ENCODE measurements at places on chromosomes 1 and 21.

- no peak for DNase-seq
These were observed 590.9 kb upstream of the PLXNA2 start for GRCh38 chr1:208835097-208835463.

- no peak for DNase-seq
These were observed 153.0 kb upstream of the WNT4 start for GRCh38 chr1:22295856-22296255.

- DNase-seq, result no peak
These were observed 103.2 kb upstream of the COA6 start for GRCh38 chr1:234270093-234270492.

DNA sequence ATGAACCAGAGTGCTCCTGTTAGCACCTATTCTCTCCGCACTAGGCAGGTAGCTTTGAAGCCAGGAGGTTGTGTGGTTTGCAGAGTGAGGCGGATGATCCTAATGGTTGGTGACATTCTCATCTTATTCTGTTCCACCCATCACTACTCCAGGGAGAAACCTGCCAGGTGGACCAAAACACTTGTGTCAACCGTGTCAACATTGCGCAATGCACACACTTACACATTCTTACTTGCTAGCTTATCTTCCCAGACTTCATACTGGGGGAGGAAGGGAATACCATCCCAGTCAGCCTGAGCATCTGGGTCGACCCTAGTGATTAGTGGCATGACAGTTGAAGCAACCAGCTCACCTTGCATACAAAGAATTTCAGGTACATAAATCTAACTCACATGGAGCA is 236.9 kb downstream of the RPS6KC1 start:
- DNase-seq, result no peak

GRCh38 chr1:105793536-105794146 is 1262.8 kb upstream of the PRMT6 start:
- DNase-seq, result no peak

- no peak for DNase-seq
These were observed 22.9 kb downstream of the RRP1 start for GRCh38 chr21:43812139-43812821.

DNA sequence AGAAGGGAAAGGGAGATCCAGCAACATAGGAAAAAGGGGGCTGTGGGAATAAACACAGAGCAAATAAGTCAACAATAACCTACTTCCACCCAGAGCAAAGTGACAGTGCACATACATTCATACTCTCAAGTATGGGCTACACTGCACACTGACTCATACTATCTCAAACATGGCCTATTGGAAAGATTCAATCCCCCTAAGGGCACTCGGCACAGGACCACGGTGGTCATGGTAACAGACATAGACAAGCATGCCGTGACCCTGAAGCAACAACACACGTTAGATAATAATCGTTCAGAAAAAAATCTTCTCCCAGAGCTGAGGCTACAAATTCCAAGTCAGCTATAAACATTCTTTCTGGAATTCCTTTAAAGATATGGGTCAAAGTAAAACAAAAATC is 16.8 kb upstream of the JAK1 start:
- DNase-seq, result no peak

- no peak for DNase-seq
These were observed 19.2 kb upstream of the GUCA2B start for GRCh38 chr1:42133809-42134526.

- DNase-seq, result no peak
These were observed 20.6 kb upstream of the KIF26B start for GRCh38 chr1:245133995-245134715.

GRCh38 chr1:183339556-183340167 is 78.5 kb downstream of the NMNAT2 start:
- no peak for DNase-seq

DNA sequence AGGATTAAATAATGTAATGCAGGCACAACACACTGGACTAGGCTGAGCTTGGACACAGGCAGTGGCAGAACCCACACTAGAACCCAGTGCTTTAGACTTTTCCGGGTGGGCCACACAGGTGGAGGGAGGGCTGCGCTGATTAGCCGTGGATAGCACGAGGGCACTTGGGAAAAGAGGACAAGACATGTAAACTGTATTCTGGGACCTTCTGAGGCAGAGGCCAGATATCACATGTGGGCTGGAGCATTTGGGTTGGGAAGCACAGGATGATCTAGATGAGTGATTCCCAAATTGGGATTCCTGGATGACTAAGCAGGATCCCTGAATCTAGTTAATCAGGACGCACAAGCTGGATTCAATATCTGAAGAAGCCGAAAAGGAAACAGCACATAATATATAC is 20.3 kb upstream of the A3GALT2 start:
- no peak for DNase-seq

GRCh38 chr1:241172486-241172885 is 184.5 kb downstream of the RGS7 start:
- DNase-seq, result no peak

DNA sequence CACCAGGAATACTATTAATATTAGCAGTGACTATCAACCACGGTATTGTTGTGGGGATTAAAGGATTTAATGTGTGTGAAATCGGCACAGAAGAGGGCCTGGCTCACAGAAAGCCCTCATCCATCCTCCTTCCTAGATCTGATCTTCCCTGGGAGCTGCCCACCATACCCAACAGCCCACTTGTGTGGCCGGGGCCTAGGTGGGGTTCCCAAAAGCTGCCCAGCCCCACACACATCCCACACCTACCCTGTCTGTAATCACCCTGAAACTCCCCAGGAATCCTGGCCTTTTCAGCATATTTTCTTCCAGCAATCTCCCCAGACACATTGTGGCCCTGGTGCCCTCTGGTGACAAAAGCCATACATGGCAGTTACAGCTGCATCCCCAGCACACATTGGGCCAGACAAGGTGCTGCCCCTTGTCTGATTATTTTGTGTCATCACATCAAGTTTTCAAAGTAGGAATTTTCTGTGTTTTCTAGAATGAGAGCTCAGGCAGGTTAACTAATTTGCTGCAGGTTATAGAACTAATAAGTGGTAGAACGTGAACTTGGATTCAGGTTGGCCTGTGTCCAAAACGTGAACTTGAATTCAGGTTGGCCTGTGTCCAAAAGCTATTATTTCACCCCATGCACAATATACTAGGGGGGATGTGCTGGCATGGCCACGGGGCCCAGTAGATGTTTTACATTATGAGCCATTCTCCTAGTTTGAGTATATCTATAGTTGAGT is 5.3 kb upstream of the SLC6A9 start:
- no peak for DNase-seq

DNA sequence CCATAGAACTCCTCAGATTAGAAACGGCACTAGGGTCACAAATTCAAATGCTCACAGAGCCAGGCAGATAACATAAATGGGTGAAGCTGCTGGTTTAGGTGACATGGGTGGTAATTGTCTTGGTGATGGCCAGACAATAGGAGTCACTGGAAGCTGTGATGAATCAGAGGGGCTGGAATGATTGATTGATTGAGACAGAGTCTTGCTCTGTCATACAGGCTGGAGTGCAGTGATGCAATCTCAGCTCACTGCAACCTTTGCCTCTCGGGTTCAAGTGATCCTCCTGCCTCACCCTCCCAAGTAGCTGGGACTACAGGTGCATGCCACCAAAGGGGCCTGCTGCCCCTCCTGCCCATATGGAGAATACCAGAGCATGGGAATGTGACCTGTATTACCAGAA is 63.0 kb downstream of the HIVEP3 start:
- DNase-seq, result no peak

- DNase-seq, result no peak
These were observed 84.4 kb downstream of the AKT3 start for GRCh38 chr1:243765676-243766075.

DNA sequence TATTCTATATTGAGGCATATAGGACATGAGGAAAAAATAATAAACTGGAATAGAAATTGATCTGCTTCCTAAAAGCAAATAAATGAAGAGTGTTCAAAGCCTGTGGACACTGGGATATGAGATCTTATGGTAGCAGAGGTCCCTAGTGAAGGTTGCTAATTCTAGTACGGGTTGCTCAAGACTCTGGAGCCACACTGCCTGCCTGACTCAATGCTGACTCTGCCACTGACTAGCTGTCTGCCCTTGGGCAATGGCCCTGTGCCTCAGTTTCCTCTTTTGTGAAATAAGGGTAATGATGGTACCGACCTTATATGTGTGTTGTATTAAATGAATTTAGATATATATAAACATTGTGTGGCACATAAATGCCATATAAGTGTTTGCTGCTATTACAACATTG is 59.0 kb upstream of the C1orf53 start:
- no peak for DNase-seq

- no peak for DNase-seq
These were observed 56.3 kb downstream of the SMYD3 start for GRCh38 chr1:246450611-246451251.

DNA sequence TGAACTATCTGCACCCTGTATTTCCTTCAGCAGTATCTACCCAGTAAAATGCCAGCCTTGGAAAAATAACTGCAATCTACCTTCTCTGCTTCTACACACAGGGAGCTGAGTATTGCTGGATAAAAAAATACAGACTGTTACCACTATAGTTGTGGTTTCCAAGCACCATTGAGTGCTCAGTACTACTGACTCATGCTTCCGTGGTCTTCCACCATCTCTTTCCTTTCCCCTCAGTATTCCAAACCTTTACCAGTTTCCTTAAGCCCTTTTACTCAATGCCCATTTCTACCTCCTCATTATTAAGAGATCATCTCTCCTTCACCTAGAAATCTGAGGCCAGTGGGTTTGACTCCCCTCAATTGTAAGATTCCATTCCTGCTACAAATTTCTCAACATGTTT is 23.8 kb downstream of the GLMN start:
- DNase-seq, result no peak

DNA sequence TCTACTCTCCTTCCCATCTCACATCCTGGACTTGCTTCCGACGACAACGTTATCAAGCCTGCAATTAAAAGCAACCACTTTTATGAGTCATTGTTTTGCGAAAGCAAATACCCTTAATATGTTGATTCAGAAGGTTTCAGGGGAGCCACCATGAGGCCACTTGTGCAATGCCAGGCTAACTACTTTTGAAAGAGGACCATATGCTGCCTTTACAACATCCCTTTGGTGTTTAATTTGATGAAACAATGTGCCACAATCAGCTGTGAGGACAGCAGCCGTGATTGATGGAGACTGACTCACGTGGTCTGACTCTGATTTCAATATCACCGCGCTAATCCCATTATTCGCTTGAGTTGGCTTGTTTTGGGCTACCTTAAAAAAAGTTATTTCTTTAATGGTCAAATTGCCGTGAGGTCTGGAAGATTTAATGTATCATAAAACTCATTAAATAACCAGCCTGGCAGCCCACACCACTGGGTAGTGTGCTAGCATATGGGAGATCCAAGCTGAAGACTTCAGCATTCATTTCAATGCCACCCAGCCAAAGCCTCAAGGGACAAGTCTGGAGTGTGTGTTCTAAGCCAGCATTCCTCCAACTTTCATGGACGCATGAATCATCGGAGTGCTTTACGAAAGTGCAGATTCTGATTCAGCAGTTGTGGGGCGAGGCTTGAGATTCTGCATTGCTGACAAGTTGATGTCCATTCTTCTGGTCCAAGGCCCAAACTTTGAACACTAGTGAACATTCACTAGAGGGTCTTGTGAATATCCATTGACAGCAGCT is 73.3 kb upstream of the PAXBP1 start:
- no peak for DNase-seq

- no peak for DNase-seq
These were observed 54.3 kb downstream of the NBPF6 start for GRCh38 chr1:108504447-108504846.

GRCh38 chr1:2020310-2020655 is 1.1 kb downstream of the GABRD start:
- no peak for DNase-seq

DNA sequence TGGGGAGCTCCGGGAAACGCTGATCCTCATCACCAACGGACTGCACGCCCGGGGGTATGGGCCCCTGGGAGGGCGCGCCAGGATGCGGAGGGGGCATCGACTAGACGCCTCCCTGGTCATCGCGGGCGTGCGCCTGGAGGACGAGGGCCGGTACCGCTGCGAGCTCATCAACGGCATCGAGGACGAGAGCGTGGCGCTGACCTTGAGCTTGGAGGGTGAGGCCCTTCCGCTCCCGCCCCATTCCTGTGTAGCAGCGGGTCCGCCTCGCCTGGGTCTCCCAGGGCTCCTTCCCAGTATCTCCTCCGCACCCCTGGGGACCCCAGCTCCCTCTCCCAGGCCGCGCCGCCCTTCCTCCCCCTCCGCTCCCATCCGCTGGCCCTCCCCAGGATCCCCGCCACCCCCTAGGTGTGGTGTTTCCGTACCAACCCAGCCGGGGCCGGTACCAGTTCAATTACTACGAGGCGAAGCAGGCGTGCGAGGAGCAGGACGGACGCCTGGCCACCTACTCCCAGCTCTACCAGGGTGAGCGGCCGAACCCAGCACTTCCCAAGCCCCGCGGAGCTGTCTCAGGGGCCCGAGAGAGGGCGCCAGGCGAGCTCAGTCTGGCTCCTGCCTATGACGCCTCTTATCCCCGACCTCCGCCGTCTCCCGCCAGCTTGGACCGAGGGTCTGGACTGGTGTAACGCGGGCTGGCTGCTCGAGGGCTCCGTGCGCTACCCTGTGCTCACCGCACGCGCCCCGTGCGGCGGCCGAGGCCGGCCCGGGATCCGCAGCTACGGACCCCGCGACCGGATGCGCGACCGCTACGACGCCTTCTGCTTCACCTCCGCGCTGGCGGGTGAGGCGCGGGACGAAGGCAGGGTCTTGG is 5.0 kb downstream of the HAPLN2 start:
- no peak for DNase-seq

Data from stimulated activated CD8-positive, alpha-beta memory T cell treated with anti-CD3 and anti-CD28 coated beads, Interleukin-7, amount 100 ng/mL, for 1 hour (primary cell).